ENCODE measurements at places on chromosomes 6 and 20.
A peak's percentile ranks its signal among the peaks of the same experiment; 100 is the strongest.

DNA sequence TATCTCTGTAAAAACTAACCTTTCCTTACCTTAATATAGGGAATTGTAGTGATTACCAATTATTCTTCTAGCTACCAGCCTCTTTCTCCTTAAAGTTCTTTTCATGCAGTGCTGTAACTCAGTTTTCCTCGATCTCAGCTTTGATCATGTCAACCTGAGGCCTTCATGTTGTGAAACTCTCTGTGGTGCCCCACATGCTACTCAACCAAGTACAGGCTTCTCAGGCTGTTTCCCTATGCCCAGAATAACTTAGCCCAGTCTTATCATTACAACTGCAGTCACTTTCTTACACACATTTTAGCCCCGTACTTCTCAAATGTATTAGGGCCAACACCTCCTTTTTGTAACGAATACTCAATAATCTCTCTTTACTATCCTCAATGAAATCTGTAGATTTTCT, 90.1 kb upstream of the SUPT3H start:
- no peaks in the 10 kb centered on the region for H3K27me3 ChIP-seq
- H3K4me1 ChIP-seq = no peaks in the 10 kb centered on the region
- no peak overlapping the region for H3K4me3 ChIP-seq
- no peak overlapping the region for H3K27ac ChIP-seq
- no peak for DNase-seq

GRCh38 chr6:149016716-149017115, 269.9 kb downstream of the UST start:
- H3K27ac ChIP-seq = no peak overlapping the region
- peaks cover 14% of the 10 kb centered on the region for H3K4me1 ChIP-seq
- H3K4me3 ChIP-seq = no peak overlapping the region
- no peak for DNase-seq
- no peaks in the 10 kb centered on the region for H3K27me3 ChIP-seq

- H3K4me1 ChIP-seq = no peaks in the 10 kb centered on the region
- no peak overlapping the region for H3K4me3 ChIP-seq
- H3K27ac ChIP-seq = no peak overlapping the region
- no peak for DNase-seq
- peaks cover 9% of the 10 kb centered on the region for H3K36me3 ChIP-seq
Measured at GRCh38 chr20:35467339-35468224, 12.2 kb downstream of the CEP250 start.

- H3K4me3 ChIP-seq = no peak overlapping the region
- DNase-seq = peak; percentile 6
- H3K27ac ChIP-seq = no peak overlapping the region
- no peaks in the 10 kb centered on the region for H3K27me3 ChIP-seq
Measured at GRCh38 chr6:31498748-31499147, 803 bp downstream of the MICB start.

Data from thyroid gland (tissue), 4 donors.